ENCODE measurements at places on chromosomes 11 and 22.

- no peak for DNase-seq
Measured at GRCh38 chr11:19803506-19803998, 90.9 kb downstream of the NAV2 start.

DNA sequence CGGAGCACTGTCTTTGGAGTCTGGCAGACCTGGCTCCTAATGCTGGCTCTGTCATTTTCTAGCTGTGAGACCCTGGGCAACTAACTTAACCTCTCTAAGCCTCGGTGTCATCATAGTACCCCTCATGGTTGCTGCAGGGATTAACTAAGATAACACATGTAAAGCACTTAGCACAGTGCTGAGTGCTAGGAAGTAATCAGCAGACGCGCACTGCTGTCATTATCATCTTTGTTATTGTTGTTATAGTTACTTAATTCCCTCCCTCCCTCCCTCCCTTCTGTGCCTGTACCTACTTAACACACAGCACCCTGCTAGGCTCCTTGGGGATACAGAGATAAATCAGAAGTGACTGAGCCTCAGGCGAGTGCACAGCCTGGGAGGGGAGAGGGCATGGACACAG lies 104.7 kb upstream of the PITPNB start:
- no peak for DNase-seq

DNA sequence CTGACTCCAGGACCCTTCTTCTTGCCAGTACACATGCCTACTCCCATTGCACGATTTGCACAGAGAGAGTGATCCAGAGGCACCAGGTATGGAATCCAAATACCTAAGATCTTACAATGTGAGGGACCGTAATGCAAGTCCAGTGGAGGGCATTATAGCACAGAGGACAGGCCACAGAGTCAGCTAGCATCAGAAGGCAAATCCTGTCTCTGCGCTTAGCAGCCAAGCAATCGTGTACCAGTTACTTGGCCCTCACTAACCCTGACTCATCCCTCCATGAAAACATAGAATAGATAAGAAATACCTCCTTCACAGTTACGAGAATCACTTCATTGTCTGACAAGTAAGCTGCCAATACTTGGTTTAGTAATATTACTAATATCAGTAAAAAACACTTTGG lies 69.7 kb upstream of the SLC6A5 start:
- no peak for DNase-seq

DNA sequence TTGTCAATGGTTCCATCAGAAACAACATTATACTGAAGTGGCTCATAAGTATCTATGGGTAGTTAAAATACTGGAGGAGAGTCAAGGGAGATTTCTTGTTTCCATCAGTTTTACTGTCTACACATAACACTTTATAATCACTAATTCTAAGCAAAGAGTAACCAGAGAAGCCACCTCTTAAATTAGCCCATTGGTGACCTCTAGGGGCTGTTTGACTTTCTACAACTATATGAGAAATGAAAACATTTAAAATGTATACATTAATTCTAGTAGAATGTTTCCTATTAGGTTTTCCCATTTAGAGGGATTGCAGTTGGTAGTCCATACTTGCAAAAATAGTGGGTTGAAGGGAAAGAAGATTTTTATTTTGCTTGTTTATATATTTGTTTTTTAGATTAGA lies 504.3 kb downstream of the FAM181B start:
- DNase-seq, result peak; percentile 17

GRCh38 chr11:27621405-27622161 lies 78.7 kb downstream of the BDNF start:
- no peak for DNase-seq

- DNase-seq, result no peak
Measured at GRCh38 chr22:49623715-49624114, 204.0 kb downstream of the BRD1 start.

DNA sequence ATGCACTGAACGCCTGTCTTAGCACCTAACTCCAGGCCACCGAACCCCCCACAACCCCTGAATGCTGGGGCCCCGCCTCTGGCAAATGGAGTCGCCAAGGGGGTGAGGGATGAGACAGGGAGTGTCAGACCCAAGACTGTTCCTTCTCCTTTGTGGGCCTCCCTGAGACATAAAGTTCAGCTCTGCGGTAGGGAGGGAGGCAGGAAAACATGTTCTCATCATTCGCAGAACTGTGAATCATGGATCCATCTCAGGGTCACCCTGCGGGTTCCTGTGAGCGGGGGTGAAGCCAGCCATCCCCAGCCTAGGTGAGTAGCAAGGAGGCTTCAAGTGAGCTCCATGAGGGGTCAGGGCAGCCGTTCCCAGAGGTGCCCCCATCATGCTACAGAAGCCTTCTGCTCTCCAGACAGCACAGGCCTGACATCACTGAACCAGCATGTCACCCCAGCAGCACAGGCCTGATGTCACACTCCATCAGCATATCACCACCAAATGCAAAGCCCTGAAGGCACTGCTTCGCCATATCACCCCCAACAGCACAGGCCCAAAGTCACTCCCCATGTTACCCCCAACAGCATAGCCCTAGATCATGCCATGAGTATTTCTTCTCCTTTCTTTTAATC lies 27.2 kb downstream of the TMPRSS6 start:
- DNase-seq, result no peak

- DNase-seq, result no peak
Measured at GRCh38 chr22:37967637-37968451, 14.3 kb downstream of the POLR2F start.

DNA sequence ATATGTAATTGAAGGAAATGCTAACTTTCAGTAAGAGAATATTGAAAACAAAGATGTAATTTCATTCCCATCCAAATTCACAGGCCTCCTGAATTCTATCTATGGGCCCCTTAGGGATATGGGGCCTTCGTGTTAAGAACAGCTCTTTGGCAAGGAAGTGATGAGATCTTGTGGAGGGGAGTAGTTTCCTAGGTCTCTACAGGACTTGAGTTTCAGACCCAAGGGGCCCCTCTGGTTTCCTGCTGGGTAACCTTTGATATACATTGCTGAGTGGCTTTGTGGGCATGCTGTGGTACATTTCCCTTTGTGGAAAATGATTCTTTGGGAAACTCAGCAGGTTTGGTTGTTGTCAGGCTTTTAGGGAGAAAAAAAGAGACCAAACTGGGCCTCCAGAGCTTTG lies 6.2 kb downstream of the STIM1 start:
- no peak for DNase-seq

DNA sequence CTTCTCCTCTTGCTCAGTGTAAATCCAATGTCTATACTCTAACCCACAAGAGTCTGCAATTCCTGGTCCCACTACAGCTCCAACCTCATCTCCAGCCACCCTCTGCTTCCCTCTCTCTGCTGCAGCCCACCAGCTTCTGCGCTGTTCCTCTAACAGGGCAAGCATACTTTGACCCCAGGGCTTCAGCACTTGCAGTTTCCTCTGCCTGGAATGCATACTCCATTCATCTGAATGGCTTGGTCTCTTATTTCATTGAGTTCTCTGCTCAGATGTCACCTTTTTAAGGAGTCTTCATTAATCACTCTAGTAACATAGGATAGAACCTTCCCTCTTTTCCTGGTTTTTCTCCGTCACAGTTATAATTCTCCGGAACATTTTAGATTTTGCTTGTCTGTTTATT lies 141.6 kb downstream of the BUD13 start:
- DNase-seq, result no peak

DNA sequence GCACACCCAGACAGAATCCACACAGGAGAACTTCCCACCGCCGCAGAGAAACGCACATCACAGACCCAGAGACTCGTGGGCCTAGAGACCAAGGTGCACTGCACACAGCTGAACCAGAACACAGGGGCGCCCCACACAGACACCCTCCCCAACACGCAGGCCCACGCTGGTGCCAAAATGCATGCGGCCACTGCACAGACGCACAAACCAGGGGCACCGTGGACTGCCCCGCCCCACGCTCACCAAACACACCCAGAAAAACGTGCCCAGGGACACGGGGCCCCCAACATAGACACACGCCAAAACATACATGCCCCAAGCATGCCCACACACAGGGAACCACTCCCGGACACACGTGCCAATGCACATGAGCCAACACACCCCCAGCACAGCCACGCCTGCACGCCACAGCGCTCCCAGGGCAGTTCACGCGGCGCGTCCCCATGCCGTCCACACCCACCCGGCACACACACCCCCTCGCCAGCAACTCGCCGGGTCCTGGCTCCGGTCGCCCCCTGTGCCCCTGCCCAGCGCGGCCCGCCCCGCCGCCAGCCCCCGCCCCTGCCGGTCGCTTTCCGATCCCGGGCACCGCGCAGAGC lies 7.8 kb downstream of the ELFN2 start:
- no peak for DNase-seq

- DNase-seq, result no peak
Measured at GRCh38 chr22:47446331-47446730, 683.9 kb downstream of the TBC1D22A start.

DNA sequence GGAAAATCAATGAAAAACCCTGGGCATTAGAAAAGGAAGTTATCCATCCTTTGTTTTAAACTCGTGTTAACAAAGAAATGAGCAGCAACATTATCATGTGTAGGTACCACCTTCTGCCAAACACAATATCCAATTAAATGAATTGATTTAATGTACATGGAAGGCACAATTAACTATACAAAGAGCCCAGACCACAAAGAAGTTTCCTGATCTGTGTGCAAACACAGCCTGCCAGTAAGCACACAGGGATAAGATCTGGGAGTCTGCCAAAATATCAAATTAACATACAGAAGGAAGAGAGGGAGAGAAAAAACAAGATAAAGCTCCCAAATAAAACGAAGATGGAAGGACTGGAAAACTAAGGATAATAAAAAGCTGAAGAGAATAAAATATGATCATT lies 54.1 kb upstream of the SLC25A1 start:
- no peak for DNase-seq

- DNase-seq, result peak; percentile 67
Measured at GRCh38 chr11:44094260-44094868, 1.1 kb upstream of the EXT2 start.

GRCh38 chr11:46338988-46339666 lies 8.1 kb upstream of the DGKZ start:
- no peak for DNase-seq

DNA sequence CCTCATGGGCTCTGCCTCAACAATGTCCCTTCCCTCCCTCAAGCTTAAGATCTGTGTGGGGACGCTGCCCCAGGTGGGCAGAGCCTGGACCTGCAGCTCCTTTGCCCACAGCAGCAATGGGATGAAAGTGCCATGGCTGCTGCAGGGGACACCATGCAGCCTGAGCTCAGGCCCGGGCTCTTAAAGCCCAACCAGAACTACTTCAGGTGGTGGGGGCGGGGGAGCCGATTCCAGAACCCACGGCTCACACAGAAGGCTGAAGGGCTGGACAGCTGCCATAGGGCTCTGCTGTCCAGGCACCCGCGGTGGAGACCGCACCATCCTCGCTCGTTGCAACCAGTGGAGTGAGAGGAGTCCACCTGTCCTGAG lies 12.5 kb downstream of the CHID1 start:
- no peak for DNase-seq

DNA sequence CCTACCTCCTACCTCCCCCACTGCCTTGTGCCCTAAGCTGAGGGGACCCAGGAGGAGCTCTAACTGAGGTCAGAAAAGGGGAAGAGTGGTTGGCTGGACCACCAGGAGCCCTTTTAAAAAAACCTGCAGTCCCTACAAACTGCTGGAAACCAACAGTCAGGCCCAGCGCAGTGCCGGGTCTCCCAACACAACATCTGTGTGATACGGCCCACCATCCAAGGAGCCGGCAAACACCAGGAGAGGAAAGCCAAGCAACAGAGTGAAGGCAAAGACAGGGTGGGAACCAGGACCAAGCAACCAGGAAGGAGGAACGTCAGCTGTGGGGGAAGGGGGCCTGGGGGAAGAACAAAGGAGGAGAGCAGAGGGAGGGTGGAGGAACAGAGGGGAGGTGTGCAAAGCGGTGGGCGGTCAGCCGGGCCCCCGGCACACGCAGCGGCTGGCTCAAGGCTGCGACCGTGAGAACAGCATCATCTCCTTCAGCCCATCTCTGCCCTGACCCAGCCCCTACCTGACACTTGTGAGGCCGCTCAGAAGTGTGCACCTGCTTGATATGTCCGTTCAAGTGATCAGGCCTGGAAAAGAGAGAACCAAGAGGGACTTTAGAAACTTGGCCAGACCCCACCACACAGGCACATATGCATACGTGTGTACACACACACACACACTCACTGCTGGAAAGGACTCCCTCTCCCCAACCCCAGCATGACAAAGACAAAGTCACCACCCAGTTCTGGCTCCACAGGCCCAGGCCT lies 3.6 kb downstream of the PATZ1 start:
- no peak for DNase-seq

DNA sequence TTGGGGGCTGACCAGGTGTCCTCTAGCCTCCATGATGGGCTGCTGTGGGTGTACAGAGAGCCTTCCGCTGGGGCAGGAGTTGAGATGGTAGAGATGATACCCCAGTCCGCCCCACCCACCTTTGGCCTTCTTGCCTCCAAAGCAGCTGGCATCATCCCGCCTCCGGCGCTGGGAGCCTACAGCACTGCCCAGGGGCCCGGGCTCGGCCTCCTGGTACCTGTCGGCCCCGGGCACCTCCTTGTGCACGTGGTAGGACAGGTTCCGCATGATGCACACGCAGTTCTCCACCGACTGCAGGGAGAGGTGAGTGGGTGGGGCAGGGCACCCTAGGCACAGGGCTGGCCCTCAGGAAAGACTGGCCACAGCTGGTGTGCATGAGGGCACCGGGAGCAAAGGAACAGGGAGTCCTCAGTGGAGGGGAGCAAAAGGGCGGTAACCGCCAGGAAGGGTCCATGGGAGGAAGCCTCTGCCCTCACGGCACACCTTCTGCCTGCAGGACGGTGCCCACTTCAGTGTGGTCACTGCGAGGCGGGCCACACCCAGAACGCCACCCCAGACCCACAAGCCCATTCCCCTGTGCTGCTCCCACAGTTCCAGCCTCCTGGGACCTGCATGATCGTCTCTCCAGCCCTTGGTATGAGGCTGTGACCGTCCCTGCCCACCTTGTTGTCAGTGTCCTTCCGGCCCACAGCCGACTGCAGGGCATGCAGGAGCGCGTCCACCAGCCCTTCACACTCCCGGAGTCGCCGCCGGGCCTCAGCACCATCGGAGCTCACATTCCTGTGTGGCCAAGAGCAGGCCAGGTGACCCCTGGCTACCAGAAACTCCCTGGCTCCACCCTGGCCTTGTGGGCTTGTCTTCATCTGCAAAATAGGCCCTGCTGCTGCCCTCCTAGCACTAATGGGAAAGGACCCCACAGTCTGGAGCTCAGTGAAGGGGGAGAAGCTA lies 36.0 kb upstream of the TXNRD2 start:
- no peak for DNase-seq

GRCh38 chr11:112212710-112213109 lies 13.5 kb upstream of the PTS start:
- DNase-seq, result no peak

GRCh38 chr11:22337596-22338485 lies at the start of gene SLC17A6:
Gene SLC17A6 (plus strand): TSS chr11:22338381. CDS start chr11:22338534, 153 bp downstream.
- DNase-seq, result no peak

GRCh38 chr11:123616505-123617198 lies 37.8 kb downstream of the SCN3B start:
- no peak for DNase-seq

GRCh38 chr11:39011797-39012196 lies 2413.8 kb upstream of the RAG2 start:
- no peak for DNase-seq

- DNase-seq, result no peak
Measured at GRCh38 chr11:118084247-118084646, 2.5 kb downstream of the SMIM35 start.

- DNase-seq, result no peak
Measured at GRCh38 chr11:45280449-45280848, 5.7 kb downstream of the SYT13 start.

GRCh38 chr11:134561331-134561720 lies 149.3 kb upstream of the B3GAT1 start:
- DNase-seq, result no peak
